Fibroblast of the aortic adventitia (primary cell): ENCODE measurements at places on chromosomes 6 and 20. TPM values are rescaled to one million over a fixed set of nuclear protein-coding genes. Genes with fewer than 3 reads are reported as not detected.

GRCh38 chr6:766625-767024 lies 73.7 kb upstream of the EXOC2 start:
- no peak for DNase-seq

DNA sequence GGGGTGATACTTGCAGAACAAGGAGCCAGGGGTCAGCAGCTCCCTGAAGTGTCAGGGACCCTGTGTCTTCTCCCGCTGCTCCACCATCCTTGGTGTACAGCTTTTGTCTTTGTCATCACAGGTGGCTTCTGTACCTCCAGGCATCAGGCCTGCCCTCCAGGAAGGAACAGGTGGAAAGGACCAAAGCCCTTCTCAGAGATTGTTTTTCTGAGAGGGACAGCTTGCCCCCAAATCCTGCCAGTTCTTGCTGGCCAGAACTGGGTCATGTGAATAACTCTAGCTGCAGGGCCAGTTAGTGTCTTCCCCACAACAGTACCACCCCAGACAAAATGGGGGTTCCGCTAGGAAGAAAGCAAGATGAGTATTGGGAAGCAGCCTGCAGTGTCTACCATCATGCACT lies 31.4 kb downstream of the SNPH start:
- DNase-seq, result no peak

GRCh38 chr6:48111143-48111506 lies at the start of gene PTCHD4:
TSS of gene PTCHD4 (minus strand) at chr6:48111197. CDS start at chr6:48068957, 42,240 bp downstream.
- peak; percentile 63 for DNase-seq

PPP1R16B gene
- 0.09 and 0.33 TPM in 2 replicates for total RNA-seq

PNLDC1 gene
- not detected in 2 replicates for total RNA-seq

IL17F gene
- not detected in 2 replicates for total RNA-seq

GRCh38 chr6:16851044-16851540 lies 89.8 kb upstream of the ATXN1 start:
- no peak for DNase-seq

GRCh38 chr6:10478187-10479040 lies 42.7 kb upstream of the GCNT2 start:
- DNase-seq, result peak; percentile 65

- no peak for DNase-seq
Measured at GRCh38 chr6:144123836-144124235, 26.5 kb upstream of the STX11 start.

OR2B6 gene
- total RNA-seq, result not detected in 2 replicates

DNA sequence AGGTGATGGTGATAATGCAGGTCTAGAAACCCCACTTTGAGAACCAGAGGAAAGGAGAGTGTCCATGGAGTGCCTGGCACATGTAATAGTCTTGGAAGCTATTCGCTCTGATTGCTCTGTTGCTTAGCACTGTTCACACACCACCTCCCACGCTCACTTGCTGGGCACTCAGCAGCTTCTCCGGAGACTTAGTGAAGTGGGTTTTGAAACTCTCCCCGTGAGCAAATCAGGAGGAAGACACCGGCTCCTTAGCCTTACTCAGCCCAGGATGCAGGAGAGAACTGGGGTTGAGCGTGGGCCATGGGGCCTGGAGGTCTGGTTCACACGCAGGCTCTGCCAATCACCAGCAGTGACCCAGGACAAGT lies 22.2 kb downstream of the BMP7 start:
- DNase-seq, result no peak

DNA sequence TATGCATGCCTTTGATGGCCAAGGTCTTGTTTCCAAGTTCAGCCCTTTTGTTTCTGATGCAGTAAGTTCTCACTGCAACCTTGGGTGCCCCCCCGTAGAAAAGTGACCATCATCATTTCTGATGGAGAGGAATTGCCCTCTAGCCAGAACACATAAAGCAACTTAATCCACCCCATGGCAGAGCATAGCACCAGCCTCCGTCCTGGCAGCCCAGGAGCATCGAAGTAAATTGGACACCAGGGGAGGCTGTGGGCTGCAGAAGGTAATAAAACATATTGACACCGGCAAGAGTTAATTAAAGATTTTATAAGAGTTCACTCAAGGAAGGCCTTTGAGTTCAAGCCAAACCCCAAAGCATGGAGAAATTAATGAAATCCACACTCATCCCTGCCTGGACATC lies 39.2 kb upstream of the CST7 start:
- no peak for DNase-seq

DNA sequence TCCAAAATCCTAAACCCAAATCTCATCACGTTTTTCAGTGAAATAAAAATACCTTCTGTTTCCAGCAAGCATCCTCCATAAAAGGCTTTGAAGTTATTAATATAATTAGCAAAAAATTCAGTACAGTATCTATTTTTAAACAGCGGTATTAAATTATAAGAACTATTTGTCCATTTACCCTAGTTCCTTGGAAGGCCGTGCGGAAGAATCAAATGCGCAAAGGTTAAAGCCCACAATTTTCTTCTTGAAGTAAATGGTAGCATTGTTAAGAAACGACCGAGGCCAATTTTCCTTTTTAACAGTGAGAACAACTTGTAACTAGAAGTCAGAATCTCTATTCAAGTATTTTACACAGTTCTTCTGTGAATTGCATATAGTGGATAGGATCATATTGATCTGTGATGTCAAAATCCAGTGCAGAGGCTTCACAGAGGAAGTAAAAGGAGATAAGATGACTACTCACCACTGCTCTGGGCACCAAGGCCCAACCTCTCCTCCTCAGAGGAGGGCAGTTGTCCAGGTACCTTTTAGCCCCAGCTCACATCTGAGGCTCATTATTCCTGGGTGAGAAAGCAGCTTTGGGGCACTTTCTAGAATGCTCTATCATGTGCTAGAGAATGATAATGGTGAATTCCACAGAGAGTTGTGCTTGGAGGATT lies 36.3 kb downstream of the TNFAIP3 start:
- DNase-seq, result no peak

DNA sequence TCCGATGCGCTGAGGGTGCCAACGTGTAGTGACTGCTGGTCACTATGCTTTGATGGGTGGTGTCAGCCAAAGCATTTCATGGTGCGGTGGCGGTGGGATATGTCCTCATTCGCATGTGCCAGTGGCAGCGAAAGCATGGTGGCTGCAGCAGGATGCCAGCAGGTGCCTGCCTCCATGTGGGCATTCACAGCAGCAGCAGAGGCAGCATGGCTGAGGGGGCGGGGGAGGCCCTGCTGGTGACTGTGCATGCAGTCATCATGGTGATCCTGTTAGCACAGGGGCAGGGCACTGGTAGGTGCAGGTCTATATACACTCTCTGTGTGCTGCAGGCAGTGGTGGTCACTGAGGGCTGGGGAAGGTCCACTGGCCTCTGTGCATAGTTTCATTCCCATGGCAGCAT lies 22.0 kb downstream of the FIG4 start:
- DNase-seq, result no peak

DNA sequence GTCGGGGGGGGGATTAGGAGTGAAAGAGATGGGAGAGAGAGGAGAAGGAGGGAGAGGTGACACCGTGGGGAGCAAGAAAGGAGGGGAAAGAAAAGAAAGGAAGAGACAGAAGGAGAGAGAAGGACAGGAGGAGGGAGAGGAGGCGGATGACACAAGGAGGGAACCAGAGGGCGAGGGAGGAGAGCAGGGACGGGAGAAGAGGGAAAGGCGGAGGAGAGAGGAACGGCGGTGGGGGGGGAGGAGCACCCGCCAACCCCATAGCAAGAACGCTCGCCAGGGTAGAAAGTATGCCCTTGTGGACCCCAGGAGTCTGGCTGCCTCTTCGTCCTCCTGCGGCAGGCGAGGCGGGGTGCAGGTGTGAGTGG lies 4.5 kb upstream of the INSM1 start:
- DNase-seq, result no peak

C6orf118 gene
- not detected in 2 replicates for total RNA-seq

TMEM242 gene
- total RNA-seq, result 7.0 and 7.1 TPM in 2 replicates

DNA sequence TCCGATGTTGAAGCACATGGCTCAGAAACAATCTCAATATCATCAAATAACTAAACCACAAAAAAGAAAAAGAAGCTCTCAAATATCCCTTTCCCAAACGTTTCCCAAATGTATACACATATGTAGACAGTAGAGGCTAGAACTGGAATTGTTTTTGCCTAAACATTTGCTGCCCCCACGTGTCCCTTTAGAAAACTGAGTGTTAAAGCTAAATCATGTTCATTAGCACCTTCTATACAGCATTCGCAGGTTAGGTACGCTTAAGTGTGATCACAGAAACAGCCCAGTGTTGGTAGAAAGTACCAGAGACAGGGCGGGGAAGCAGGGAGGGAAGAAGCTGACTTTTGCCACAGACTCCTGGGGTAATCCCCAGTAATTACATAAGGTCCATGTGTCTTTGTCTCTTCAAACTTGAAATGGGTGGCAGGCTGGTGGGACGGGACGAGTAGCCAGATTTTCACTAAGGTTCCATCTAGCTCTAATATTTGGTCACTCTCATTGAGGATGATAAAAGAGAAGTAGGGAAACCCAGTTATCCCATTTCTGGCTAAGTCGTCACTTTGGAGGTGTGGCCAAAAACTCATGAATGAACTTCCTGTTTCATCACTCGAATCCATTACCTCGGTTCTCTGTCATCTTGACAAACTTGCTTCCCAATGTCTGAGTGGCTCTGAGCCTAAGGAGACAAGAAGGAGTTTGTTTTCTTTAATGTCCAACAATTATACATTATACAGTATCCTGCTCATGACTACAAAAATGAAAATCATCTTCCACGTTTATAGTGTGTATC lies 15.0 kb upstream of the TFAP2A start:
- peak; percentile 78 for DNase-seq

GRCh38 chr6:163776196-163776905 lies 361.8 kb downstream of the QKI start:
- no peak for DNase-seq

DNA sequence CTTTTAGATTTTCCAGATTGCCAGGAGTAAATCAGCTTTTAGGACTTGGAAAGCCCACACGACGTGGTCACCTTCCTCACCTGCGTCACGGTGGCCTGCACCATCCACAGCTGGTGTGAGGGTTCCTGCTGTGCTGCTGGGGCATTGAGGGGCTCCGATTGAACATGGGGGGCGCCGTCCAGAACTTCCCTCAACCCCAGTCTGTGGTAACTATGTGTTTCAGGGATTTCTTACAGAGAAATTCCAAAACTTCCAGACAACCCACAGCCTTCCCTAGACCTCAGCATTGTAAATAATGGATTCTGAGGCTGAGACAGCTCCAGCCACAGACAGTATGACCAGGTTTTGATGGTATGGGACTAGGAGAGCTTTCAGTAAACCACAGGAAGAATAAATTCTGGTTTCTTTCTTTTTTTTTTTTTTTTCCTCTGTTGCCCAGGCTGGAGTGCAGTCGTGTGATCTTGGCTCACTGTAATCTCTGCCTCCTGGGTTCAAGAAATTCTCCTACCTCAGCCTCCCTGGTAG lies 46.7 kb upstream of the IRF4 start:
- no peak for DNase-seq

DNA sequence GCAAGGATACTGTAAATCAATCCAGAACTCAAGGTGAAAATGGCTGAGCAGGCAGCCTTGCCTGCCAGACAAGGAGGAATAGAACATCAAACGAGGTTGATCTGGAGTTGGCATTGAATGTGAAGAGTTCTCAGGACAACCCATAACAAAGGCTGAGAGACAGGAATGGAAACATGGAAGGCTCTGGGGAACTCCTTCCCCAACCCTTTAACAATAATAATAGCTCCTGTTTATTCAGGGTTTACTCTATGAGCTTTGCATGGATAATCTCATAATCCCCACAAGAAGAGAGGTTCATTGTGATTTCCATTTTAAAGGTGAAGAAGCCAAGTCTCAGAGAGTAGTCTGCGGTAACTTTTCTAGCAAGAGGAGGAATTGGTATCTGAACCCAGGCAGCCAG lies 151.7 kb downstream of the SOD2 start:
- no peak for DNase-seq

DNA sequence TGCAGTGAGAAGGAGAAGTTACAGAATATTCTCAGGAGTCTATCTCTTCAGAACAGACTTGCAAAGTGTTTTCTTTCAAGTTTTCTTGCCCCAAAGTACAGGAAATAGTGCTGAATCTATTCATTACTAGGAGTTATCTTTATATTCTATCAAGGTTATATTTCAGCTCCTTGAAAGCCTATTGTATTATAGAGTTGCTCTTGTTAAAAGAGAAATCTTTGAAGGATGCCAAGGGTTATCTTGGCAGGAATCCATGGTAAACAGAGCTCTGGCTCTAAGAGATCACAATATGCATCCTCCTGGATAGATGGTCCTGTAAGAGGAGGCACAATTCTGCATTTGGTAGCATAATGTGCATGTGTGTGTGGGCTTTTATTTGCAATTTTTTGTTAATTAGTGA lies 21.2 kb upstream of the SNRPB2 start:
- DNase-seq, result no peak

GRCh38 chr20:1448081-1448620 lies 18.5 kb downstream of the NSFL1C start:
- no peak for DNase-seq

DNA sequence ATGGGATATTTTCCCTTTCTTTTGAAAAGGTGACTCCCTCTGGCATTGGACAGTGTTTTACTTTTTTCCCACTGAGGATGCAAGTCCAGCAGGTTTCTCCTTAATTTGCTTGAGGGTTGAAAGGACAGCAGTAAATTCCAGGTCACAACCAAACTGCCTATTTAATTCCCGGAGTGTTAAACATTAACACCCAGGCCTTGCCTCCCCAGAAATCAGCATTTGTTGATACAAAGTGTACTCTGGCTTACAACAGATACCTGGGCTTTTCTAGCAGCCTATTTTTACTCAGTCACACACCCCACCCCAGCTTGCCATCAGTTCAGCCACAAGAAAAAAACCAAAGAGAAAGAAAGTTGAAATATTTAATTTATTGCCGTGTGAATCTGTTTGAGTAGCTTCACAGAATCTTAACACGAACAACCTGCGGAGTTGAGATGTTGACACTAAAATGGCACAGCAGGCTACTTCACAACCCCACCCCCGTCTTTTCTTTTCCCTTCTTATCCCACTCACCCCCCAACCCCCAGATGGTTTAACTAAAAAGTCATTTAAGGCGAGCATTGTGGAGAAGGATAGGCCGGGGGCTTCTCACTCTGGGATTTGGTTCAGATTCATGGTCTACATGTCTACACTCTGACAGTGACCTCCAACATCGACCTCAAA lies 45.7 kb downstream of the MYLIP start:
- DNase-seq, result no peak

- peak; percentile 92 for DNase-seq
Measured at GRCh38 chr6:56708810-56709597, 66.3 kb upstream of the DST start.

BCAS4 gene
- total RNA-seq, result 1.5 and 2.7 TPM in 2 replicates
